ENCODE measurements at places on chromosomes 2 and 18.

- DNase-seq: no peak
Observed at GRCh38 chr2:31442376-31442775, 27.8 kb upstream of the XDH start.

- no peak for DNase-seq
Observed at GRCh38 chr2:159882130-159882745, 84.2 kb upstream of the CD302 start.

GRCh38 chr18:41972067-41972925, 17.3 kb downstream of the PIK3C3 start:
- DNase-seq: no peak

- no peak for DNase-seq
Observed at GRCh38 chr2:5285872-5286769, 406.1 kb upstream of the SOX11 start.

DNA sequence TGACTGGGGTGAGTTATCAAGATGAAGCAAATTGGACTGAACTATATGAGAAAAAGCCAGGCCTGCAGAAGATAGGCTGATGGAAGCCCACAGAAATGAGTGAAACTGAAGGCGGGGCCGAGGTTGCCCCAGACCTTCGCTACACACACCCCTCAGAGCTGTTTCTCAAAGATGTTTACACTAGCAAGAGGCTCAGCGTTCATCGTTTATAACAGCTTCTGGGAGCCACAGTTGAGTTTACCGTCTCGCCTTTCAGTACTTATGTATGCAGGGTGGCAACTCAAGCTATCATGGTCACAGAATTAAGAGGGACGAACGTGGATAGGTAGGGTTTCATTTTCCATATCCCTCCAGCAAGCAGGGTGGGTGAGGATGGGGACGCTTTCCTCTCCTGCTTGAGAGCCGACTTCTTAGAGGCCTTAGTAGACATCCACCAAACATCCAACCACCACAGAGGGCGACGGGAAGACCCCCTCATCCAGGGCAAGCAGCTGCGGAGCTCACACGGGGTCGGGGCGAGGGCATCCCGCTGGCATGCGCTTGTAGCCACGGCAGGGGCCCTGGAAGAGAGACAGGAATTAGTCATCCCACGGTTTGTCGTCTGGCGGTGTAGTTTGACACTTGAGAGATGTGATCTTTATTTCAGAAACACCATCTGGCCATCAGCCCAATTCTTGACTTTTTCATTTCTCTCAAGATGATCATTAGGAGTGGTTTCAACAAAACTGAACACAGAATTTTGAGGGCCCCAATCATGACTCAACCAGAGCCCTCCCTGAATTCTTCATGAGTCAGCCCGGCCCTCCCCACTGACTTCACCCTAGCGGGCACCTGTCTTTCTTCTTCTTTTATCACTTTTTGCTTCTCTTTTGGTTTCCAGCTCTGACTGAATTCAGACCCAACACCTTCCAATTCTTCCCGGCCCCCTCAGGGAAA, 109.1 kb upstream of the CTDP1 start:
- DNase-seq: no peak

DNA sequence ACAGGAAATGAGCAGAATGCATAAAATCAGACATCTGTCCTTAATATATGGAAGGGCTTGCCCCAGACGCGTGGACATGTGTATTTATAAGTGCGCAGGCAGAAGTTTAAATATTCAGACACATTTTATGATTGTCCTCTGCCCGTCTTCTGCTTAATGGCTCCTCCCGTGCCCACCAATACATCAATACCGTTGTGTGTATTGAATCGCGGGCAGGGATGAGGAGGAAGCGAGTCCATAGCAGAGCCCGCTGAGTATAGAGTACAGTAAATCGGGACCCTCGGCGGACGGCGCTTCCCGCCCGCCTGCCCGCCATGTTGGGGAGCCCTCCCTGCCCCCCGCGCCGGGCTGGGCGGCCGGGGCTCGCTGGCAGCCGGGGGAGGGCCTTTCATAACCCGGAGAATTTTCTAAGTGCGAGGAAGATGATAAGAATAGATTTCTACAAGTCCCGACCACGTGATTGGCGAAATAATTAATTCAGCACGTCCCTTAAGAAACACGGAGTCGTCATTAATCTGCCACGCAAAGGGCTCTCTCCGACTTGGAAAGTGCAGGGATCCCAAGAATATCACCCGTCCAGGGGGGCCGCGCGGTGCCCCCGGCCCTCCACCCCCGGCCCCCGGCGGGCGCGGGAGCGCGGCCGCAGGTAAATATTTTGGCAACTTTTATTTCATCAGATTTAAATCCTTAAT, at the start of gene HOXD3:
HOXD3 (plus strand) TSS at position 501 of the 692 bp plus-strand sequence. CDS start 11,808 bp downstream, outside the sequence.
- no peak for DNase-seq

All from stimulated activated CD4-positive, alpha-beta T cell treated with anti-CD3 and anti-CD28 coated beads, Interleukin-1b, Interleukin-23, amount 100 ng/mL, for 1 hour (primary cell).